ENCODE measurements at places on chromosomes 5 and 9.

- no peak for DNase-seq
Measured at GRCh38 chr9:11871852-11872251, 821.3 kb upstream of the TYRP1 start.

DNA sequence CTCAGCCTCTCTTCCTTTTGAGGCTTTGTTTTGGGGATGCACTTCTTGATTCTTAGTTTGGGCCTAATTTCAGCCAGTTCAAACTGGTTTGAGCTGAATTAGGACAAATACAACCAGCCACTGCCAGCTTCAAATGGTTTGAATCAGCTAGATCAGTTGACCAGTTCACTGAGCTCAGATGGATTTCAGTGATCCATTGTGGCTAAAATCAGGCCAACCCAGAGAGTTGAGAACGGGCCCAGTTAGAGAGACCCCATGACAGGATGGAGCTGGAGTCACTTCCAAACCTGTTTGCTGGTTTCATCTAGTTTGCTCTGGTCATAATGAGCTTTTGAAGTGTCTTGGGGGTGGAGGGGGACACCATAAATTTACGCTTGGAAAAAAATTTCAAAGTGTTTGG, 48.0 kb upstream of the NEK6 start:
- DNase-seq, result no peak

DNA sequence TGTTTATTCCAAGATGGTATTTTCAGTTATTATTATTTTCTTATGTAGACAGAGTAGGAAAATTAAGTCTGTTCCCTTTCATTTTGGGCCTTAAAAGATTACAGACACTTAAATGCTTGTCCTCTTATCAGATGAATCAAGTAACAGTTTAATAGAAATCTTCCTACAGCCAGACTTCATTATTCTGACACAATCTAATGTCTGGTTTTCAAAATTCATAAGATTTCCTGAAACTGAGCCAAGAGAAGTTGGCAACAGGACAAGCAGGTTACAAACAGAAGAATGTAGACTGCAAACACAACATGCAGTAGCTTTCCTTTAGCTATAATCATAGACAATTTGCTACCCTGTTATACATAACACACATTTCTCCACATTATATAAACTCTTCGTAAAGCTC, 130.5 kb downstream of the FBXL17 start:
- no peak for DNase-seq

- no peak for DNase-seq
Measured at GRCh38 chr5:67149951-67150523, 46.6 kb downstream of the CD180 start.

GRCh38 chr9:31582071-31582470, 802.4 kb upstream of the ACO1 start:
- DNase-seq, result no peak

DNA sequence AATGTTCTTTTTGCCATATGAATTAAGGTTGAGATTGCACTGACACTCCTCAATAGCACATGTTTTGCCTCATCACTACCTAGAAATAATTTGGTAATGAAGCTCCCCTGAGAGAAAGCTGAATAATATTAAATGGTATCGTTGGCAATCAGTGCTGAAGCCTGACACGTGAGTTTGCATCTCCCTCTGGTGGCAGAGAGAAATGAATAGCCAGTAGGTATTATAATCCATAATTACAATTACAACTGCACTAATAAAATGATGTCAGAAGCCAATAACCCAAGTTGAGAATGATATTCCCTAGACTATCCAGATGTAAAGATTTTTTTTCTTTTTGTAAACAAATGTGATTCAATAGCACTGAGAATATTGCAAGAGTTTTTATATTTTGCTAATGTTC, 700.3 kb downstream of the PTPRD start:
- no peak for DNase-seq

DNA sequence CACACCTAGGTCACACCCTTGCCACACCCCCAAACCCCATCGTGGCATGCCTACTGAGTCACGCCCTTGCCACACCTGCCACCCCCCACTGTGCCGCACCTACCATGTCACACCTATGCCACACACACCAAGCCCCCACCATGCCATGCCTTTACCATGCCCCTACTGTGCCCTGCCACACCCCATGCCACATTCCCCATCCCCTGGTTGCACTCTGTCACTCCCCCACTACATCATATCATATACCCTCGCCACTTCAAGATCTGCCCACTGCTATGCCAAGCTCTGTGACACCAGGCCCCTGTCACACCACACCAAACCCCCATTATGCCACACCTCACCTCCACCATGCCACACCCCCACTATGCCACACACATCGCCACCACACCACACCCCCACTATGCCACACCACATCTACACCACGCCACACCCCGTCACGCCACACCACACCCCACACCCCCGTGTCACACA, 101.2 kb downstream of the OLFM1 start:
- no peak for DNase-seq

DNA sequence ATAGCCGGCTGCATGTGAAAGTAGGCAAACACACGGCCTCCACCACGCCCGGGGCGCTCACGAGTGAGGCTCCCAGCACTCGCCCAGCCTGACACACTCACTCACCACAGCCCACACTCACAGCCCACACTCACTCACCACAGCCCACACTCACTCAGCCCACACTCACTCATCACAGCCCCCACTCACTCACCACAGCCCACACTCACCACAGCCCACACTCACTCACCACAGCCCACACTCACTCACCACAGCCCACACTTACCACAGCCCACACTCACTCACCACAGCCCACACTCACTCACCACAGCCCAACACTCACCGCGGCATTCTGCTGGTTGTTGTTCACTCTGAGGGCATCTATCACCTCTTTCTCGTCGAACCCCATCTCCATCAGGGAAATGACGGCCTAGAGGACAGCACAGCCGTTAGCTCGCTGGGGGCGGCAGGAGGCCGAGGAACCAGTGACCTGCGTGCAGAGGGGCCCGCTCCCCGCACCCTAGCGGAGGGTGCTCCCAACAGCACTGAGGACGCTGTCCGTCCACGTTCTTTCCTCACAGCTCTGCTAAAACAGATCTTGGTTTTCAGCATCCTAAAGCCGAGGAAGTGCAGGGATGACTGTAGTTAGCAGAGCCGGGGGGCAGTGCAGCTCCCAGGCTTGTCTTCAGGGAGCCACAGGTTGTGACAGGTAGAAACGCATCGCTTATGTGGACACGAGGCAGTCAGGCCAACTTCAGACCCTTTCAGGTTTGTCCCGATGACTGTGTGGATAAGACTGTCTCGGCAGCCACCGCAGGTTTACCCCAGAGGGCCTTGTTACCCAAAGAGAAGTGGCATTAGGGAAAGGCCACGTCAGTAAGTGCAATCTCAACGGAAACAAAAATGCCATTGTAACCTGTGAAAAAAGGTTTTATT, 21.6 kb downstream of the UBAC1 start:
- no peak for DNase-seq

GRCh38 chr5:27315363-27316270, 277.2 kb upstream of the CDH9 start:
- DNase-seq, result peak; percentile 77

- no peak for DNase-seq
Measured at GRCh38 chr5:6732634-6733410, 19.6 kb downstream of the TENT4A start.

DNA sequence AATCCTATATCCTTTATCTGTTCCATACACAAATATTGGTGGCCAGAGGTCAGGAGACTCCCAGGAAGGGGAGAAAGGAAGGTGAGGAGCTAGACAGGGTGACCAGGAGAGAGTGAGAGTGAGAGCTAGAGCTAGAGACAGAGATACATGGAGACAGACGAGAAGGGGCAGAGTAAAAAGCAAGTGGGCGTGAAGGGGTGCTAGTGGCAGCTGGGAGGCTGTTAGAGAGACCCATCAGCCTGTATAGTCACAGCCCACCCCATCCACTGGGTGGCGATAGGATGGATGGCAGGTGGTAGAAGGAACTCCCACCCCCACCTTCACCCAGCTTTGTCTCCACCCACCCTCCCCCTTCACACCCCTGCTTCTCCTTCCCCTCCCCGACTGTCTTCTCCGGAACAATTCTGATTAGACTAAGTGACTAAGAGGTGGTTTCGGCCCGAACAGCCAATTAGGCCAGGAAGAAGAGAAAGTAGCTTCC, 32.8 kb downstream of the PCDH1 start:
- no peak for DNase-seq

DNA sequence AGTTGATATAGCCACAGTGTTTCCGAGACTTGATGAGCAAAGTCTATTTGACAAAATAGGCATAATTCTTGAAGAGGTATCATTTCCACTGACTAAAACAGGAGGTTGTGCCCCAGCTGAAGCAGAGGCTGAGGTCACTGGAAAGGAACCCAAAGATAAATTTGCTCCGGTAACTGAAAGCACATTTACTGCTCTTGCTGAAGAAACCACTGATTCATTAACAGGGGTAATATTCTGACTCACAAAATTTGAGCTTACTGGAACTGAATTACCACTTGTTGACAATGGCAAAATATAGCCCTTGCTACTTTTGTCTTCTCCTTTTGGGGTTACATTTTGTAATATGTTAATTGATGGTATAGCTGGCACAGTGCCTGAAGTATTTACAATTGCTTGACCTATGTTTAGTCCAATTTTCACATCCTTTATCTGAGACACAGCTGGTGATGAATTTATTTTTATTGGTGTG, 30.2 kb downstream of the MLANA start:
- DNase-seq, result no peak

DNA sequence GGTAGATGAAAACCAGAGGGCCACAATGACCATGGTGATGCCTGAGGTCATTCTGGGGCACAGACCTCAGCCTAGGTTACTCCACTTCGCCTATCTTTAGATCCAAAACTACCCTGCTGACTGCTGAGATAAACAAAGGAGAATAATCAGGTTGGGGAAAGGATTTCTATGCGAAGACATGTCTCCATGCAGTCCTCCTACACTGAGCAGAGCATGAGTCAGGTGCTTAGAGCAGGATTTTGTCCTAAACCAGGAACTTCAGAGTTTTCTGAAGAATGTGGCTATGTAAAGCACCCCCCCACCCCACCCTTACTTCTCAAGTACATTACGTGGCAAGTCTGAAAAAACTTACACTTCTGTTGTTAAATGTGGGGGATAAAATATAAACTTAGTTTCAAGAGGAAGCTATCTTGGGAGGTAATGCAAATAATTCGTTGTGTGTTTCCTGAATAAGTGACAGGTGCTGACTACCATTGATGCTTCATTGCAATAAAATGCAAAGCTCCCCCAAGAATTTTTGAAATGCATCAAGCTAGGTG, 19.4 kb downstream of the PDCD1LG2 start:
- no peak for DNase-seq

DNA sequence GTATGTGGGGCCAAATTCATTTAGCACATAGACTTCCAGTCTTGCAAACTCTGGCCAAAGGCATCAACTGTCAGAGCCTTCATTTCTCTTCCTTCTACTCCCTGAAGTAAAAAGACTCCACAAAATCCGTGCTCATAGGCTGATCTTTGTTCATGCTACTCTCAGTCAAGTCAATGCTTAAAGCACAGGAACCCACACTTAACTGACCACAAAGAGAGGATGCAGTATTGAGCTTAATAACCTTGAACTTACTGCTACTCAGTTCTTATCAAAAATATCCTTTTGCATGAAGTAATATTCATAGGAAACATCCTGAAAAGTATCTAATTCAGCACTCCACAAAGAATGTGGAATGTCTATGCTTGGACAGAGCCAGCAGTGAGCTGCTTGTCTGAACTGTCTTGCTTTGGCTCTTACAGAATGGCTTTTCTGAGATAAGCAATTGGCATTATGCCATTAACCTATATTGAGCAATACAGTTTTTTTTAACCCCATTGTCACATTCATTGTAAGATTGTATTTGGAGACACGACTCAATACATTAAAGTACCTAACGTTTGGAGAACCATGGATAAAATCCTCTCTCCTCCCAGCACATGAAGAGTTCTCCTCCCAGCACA, 21.7 kb downstream of the LPAR1 start:
- DNase-seq, result no peak

GRCh38 chr9:108551030-108551841, 304.6 kb downstream of the ACTL7B start:
- peak; percentile 66 for DNase-seq
